HuH-7 (cell line): ENCODE measurements at places on chromosomes 11 and 22.

DNA sequence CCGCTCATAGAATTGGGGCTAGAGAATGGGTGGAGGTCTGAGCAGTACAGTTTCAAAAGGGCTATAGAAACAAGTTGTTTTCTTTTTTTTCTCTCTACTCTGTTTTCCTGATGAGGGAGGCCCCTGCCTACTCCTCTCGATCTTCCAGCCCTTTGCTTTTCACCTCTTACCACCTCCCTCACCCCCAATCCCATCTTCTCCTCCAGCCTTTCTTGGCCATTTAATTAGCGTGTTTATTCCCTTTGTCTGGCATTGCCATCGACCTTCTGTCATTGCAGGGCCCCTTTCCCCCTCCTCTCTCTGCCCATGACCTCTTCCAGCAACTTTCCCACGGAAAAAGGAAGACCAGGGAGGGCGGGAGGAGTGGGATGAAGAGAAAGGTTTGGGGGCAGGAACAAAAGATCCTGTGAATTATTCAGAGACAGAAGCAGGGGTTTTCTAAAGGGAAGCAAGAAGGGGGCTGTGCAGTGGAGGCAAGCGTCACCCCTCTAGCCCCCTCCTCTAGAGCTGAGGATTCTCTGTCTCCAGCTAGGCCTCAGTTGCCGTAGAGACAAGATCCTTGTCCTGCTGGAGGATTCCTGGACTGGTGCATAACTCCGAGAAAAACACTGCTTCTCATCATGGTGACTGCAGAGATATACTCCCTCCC is 12.9 kb downstream of the DTX4 start:
- DNase-seq: no peak

DNA sequence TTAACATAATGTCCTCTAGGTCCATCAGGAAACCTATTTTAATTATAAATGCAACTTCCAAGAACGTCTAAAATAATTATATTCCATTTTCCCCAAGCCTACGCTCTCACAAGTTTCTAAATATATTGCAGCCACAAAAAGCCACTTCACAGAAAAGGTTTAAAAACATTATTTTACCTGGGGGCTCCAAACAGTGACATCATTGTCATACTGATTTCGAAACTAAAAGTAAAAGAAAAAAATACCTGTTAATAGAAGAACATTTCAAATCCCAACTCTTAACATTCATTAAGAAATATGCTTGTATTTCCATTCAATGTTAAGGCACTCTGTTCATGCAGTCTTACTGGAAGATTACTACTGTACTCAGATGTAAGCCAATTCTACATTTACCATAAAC is 1.4 kb downstream of the PSMA1 start:
- DNase-seq: no peak

GRCh38 chr11:16871368-16871767 is 132.9 kb downstream of the C11orf58 start:
- DNase-seq: no peak

GRCh38 chr11:125350206-125351032 is 145.6 kb downstream of the FEZ1 start:
- no peak for DNase-seq

DNA sequence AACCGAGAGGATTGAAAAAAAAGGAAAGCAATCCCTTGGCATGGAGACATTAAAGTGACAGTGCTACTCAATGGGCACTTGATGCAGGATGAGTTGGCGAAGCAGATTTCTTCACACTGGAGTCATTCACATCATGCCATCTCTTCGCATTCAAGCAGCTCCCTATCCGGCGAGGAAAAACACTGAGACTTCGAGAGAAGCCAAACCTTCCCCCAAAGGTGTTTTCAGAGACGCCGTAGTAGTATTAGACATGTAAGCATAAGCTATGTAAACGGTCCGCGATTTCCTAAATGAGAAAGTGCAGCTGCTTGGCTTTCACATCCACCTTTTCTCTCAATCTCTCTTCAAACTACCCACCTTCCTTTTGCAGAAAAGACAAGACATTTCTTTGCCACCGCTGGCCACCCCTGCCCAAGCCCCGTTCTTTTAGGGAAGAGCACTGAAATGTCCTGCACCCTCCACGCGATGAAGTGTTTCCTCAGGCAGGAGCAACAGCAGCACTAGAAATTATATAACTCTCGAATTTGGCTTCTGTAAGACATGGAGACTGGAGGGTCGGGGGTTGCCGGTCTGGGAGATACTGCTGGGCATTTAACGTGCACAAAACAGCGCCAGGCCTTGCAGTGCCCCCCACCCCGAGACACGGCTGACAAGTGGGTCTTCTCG is at the start of gene DLG2:
Gene DLG2, minus strand, starts transcription at position 13 of the 666 bp plus-strand sequence.
- no peak for DNase-seq

- DNase-seq: no peak
Measured at GRCh38 chr11:27122001-27122400, 81.4 kb downstream of the BBOX1 start.

GRCh38 chr11:64498136-64498535 is 92.9 kb upstream of the SLC22A12 start:
- no peak for DNase-seq

DNA sequence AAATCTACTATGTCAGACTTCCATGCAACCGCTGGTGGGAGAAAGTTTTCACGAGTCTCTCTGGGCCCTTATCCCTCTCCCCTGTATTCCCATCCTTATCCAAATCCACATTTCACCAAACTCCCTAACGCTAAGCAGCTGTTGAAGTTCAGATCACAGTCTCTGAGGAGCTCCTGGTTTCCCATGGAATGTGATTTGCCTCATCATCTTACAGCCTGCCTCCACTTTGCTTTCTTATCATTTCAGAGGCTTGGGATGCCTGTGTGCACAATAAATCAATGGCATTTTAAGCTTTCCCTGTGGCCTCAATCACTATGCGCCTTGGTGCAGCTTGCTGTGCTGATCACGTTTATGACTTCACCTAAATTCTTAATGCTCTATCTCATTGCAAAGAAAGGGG is 352.4 kb upstream of the FAT3 start:
- no peak for DNase-seq

DNA sequence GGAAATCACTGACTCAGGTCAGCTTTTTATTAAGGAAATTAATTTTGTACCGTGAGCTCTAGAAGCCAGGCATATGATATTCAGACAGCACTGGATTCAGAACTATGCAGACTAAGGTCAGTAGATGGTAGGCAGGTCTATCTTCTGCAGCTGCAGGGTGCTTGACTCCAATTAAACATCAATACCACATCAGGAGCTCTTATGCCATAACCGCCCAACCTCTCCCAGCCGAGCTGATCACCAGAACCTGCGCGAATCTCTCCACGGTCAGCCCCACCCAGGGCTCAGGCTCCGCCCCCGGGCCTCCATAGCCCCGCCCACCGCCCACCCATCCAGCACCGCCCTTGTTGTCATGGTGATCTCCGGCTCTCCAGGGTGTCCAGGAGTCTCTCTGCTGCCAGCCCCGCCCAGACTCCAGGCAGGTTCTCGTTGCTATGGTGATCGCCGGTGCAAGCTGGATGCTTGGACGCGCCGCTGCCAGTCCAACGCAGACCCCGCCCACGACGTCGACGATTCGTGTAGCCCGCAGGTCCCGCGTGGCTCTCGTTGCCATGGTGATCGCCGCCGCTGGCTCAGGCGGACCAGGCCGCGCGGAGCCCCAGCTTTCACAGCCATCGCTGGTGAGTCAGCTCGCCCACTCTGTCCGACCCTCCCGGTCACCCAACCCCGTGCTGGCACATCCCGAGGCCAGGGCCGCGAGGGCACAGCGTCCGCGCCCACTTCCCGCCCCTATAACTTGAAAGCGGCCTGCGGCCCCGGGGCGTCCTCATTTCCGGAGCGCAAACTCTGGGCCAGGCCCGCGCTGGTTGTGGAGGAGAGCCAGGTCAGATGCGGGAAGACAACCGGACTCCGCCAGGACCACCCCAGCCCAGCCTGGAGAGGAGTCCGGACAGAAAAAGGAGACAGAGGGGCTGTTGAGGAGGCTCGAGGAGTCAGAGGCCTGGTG is at the start of gene RAB36:
Gene RAB36, plus strand, starts transcription at position 546 of the 946 bp plus-strand sequence. CDS start 1,140 bp downstream, outside the sequence.
- DNase-seq: peak; percentile 57

- DNase-seq: no peak
Measured at GRCh38 chr11:77082838-77083565, 16.2 kb downstream of the CAPN5 start.

DNA sequence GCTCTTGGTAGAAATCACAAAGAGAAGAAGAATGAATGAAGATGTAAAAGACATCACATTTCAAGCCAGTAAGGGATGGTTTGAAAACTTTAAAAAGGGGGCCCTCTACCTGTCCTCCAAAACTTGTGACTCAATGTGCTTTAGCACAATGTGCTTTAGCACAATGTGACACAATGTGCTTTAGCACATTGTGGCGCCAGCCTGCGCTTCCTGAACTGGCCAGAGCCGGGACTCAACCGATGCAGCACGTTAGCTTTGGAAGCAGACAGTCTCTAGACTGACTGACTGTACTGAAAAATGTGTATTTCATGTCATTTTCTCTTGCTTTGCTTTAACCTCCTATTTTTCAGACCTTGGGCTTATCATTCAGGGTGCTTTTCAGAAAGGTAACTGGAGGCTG is 63.5 kb downstream of the FAM83F start:
- DNase-seq: no peak

GRCh38 chr11:123143476-123143875 is 51.6 kb downstream of the CLMP start:
- DNase-seq: no peak

DNA sequence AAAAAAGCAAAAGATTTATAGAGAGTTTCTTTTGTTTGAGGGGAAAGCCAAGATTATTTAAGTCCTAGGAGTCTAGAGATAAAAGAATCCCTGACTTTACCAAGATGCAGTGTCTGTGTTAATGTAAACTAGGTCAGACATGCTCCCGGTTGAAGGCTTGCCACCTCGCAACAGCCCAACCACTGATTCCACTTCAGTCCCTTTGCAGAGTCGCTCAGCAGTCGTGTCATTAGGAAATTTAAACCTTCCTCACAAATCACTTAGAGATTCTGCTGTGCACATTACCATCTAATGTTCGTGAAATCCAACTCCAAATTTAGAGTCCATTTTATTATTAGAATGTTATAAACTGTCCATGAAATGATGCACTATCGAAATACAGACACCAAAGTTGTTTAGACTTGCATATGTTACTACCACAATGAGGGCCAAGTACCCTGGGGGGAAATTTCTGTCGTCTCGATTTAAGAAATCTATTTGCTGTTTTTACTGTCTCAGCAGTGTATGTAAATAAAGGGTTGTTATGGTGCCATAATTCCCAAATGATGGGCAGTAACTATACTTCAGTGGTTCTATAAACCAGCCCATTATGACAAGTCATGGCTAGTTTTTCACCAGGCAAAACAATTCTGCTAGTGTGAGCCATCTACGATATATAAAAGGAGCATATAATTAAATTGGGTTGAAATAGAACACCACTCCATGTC is 101.4 kb upstream of the MTNR1B start:
- DNase-seq: no peak

DNA sequence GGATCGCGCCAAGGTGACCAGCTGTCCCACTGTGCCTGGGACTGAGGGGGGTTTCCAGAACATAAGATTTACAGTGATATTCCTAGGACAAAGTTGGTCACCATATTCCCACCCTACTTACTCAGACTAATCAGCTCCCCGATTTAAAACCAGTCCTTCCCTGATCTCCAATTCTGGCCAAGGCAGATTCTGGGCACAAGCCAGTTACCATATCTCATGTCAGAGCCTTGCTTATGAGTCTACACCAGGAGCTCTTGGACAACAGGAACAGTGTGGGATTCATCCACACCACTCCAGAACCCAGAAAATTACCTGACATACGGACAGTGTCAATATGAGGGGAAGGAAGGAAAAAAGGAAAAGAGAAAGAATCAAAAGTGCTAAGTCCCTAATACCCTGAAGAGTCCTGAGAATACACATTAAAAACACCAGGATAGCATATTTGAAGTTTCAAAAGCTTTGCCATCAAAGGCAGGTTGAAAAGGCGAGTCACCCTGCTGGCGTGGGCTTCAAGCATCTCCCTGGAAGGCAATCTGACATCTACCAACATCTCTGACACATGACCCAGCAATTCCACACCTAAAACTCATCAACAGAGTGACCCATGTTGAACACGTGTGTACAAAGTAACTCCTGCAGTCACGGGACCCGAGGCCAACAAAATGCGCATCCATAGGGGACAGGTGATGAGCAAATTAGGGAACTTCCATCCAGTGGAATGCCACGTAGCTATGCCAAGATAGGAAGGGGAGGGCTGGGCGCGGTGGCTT is 8.0 kb upstream of the IL2RB start:
- DNase-seq: no peak

- DNase-seq: no peak
Measured at GRCh38 chr11:36300650-36301049, 4.6 kb downstream of the PRR5L start.

DNA sequence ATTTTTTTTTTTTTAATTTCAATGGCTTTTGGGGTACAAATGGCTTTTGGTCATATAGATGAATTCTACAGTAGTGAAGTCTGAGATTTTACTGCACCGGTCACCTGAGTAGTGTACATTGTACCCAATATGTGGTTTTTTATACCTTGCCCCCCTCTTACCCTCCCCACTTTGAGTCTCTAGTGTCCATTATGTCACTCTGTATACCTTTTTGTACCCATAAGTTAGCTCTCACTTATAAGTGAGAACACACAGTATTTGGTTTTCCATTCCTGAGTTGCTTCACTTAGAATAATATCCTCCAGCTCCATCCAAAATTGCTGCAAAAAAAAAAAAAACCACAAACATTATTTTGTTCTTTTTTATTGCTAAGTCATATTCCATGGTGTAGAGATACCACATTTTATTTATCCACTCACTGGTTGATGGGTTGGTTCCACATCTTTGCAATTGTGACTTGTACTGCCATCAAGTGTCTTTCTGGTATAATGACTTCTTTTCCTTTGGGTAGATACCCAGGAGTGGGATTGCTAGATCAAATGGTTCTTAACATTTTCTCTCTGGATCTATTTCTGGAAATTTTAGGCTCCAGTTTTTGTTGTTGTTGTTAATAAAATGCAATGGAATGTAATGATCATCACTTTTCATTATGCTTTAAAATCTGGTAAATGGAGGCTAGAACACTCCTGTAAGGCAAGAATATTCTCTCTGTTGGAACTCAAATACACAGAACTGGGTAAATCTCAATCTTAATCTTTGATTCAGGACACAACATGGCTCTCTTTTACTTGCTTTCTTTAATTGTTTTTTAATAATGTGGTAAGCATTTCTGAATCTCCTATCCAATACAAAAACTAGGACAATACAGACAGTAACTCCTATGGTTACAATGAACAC is 10.3 kb downstream of the NEAT1 start:
- no peak for DNase-seq

GRCh38 chr11:113817162-113817561 is 37.6 kb downstream of the CLDN25 start:
- no peak for DNase-seq

DNA sequence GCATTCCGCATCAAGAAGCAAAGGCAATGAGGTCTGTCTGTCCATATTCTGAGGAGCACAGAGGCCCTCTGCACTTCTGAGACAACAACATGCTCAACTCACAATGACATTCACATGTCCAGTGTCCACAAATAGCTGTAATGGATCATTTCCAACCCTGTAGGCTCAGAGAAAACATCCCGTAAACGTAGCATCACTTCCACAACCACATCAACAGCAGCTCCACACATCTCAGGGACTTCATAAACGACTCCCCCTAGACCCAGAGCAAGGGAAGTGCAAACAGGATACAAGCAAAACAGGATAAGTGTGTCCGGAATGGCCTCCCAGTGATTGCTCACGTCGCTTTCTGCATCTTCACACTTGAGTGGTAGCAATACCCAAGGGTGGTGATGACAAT is 100.2 kb downstream of the SYN3 start:
- DNase-seq: peak; percentile 32

- no peak for DNase-seq
Measured at GRCh38 chr11:45026835-45027234, 76.2 kb upstream of the TP53I11 start.

GRCh38 chr11:105224482-105225253 is 85.1 kb upstream of the CARD18 start:
- no peak for DNase-seq
